ENCODE measurements at places on chromosomes 1 and 21.
A peak's percentile ranks its signal among the peaks of the same experiment; 100 is the strongest.

GRCh38 chr1:115837740-115838421, 3.0 kb downstream of the NHLH2 start:
- no peak for DNase-seq

DNA sequence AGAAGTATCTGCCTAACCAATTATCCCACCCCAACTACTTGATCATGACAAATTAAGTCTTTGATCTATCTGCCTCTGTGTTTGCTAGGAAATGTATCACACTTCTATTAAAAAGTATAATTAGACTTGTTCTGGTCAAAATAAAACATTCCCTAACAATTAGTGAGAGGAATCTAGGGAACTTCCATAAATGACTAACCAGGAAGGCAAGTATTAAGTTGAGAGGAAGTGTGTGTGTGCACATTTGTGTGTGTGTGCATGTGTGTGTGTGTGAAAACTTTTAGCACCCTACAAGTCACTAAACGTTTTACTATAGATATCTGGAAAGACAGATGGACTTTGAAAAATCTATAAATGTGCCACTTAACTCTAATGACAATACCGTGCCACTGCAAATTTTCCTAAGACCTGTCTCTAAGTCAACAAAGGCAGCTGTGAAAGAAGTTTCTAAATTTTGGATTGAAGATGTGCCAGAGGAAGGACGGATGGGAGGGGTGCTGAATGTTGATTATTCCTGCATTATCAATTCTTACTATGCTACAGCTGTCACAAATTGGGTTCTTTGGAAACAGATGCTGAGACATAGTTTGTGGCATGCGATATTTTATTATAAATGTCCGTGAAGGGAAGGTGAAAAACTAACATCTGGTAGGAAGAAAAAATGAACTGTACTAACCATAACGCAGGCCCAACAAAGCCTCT, 567.1 kb downstream of the PTPRC start:
- DNase-seq, result no peak

DNA sequence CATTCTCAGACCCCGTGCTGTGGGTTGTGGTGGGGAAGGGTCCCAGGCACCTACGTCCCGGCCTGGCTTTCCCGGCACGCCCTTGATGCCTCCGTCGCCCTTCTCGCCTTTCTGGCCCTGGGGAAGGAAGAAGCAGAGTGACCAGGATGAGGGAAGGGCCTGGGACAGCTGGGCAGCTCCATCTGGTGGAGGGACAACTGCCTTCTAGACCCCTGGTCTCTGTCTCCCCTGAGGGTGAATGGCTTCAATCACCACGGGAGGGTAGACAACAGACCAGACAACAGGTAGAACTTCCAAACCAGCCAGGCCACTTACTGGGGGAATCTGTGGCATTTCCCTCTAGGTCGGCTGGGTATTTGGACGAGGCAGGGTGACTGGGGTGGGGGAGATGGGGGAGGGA, 11.9 kb downstream of the COL16A1 start:
- DNase-seq, result no peak

- DNase-seq, result no peak
These were observed 614.3 kb upstream of the ADAMTS5 start for GRCh38 chr21:27581168-27581567.

GRCh38 chr1:84889437-84889836, 3.6 kb downstream of the LPAR3 start:
- no peak for DNase-seq

DNA sequence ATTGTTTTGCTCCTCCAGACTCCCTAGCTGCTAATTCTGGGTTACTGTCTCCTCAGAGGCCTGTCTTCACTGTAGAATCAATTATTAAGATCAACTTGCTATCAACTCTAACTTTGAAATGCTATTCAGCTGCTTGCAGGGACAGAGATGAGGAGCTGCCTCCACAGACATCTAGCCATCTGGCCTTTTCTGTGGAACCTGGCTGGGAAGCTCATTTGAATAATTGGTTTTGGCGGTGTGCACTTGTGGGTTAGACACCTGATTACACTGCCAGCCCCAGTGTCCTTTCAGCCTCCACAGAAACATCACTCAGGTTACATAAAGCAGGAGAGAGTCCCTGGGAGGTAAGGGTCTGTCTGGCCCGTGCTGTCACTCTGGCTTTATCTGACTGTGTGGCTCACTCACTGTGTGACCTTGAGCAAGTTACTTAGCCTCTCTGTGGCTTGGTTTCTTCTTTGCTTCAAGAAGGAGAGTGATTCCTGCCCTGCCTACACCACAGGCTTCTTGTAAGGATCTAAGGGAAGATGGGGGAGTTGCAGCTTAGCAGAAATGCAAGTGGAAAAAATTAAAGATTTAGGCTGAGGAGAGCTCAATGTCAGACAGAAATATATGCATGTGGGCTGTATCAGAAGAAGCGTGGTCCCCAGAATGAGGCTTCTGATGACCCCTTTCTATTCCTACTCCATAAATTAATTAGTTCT, 131.6 kb downstream of the BEND5 start:
- no peak for DNase-seq

- no peak for DNase-seq
These were observed 526.2 kb downstream of the MRPL39 start for GRCh38 chr21:25081096-25081495.

DNA sequence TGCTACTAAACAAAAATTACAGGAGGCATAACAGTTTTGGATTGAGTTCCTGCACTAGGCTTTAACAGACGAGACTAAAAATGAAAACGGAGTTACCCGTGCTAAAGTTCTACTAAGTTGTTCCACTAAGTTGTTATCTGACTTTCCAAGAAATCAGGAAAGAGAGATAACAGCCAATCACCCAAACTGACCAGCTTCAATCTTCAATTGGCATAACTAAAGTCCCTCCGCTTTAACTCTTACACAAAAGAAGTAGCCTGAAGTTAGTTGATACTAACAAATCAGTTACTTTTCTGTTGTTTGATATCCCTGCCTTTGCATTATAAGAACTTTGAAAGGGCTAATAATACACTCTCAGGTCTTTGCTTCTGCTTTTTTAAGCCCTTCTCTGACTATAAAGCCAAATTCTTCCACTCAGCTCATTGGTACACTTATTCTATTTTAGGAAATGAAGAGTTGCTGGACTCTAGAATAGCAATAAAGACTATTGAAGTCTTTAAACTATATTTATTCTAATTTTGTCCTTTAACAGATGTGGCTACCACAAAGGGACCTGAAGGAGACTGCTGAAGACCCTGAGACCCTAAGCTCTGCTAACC, 61.3 kb downstream of the TESK2 start:
- no peak for DNase-seq

DNA sequence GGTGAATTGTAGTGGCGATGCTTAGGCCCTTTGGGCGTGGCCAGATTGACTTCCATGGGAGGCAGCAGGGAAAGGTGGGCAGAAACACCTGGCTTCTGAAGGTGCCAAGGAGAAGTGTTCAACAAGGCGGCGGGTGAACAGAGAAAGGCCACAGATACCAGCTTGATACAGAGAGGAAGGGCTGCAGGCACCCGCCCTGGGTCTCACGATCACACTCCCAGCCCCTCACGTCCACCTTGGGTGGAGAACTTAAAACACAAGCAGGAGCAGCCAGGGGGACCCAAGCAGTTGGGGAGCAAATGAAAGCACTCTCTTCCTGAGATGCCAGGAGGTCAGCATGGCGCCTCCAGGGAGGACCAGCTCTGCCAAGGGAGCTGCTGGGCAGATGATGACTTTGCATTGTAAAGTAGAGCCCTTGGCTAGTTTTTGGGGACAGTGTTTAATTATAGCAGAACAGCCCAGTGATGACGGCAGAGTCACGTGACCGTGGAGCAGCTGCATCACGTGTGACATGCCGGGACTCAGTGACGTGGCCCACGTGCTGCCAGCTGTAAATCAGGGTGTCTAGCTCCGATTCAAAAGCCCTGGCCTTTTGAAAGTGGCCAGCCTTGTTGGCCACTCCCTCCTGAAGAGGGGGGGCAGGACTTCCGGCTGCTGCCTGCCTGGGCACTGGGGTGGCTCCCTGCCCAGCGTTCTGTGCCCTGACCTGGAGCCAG, 19.0 kb downstream of the SLC37A1 start:
- peak; percentile 41 for DNase-seq

GRCh38 chr1:48200166-48200900, 22.2 kb upstream of the SLC5A9 start:
- no peak for DNase-seq

DNA sequence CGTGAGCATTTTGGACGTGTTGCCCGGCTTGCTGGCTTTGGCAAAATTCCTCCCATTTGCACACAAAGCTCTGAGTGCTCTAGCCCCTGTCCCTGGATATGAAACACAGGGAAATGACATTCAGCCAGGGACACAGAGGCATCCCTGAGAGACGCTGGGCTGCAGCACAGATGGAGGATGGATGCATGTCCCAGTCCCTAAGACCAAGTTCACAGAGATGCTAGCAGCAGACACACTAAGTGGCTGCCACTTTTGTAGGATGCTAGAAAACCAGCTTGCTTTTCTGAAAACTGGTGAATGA, 12.5 kb downstream of the ACTRT2 start:
- DNase-seq, result no peak

DNA sequence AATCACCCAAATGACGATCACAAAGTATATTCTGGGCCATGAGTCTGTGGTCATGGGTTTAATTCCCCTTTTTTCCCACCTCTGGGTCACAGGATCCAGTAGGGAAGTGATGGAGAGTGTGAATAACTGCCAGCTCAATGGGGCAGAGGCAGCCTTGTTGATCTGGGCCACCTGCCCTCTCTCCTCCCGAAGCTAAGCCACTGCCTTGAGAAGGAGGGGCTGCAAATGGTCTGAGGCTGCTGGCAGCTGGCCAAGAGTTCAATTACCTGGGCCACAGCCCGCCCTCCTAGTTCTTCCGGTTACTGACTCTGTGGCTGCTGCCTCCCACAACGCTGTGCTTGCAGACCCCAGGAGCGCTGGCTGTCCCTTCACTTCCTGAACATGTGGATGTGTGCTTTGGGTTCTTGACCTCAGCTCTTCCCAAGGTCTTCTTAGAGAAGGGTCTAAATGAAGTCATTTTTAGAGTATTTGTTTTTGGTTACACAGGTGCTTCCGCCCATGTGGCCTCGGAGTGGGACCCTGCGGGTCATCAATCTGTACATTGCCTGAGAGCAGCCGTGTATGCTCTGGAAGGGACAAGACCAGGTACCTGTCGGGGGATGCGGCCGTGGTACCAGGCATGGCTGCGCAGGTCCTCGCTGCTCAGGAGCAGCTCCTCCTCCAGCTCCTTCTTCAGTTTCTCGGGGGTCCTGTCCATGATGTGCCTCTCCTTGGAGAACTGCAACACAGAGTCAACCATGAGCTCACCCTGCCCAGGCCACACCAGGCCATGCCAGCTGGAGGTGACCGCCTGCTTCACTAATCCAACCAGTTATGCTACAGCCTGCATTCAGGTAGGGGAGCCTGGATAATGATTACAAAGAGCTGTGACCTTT, 89.7 kb downstream of the BCAR3 start:
- DNase-seq, result no peak

GRCh38 chr1:117967881-117968280, 38.3 kb downstream of the WDR3 start:
- DNase-seq, result no peak

GRCh38 chr1:39762550-39763540, 8.3 kb downstream of the OXCT2 start:
- DNase-seq, result no peak

DNA sequence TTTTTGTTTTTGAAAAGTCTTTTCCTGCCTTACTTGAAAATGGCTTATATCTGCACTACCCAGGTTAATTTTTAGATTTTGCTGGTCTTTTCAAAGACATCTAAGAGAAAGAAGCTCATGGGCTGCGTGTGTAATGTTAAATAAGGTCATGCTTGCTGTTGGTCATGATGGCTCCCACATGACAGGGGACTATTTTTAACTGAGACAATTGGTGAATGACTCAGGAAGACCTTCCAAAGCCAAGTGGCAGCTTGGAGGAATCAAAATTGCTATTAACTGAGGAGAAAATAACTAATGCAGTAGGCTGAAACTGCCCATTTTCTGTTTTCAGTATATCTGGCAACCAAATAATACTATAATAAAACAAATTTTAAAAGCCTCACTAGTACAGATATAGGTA, 117.1 kb upstream of the SPAG17 start:
- DNase-seq, result no peak

GRCh38 chr1:208203127-208203847, 40.9 kb downstream of the PLXNA2 start:
- DNase-seq, result no peak

DNA sequence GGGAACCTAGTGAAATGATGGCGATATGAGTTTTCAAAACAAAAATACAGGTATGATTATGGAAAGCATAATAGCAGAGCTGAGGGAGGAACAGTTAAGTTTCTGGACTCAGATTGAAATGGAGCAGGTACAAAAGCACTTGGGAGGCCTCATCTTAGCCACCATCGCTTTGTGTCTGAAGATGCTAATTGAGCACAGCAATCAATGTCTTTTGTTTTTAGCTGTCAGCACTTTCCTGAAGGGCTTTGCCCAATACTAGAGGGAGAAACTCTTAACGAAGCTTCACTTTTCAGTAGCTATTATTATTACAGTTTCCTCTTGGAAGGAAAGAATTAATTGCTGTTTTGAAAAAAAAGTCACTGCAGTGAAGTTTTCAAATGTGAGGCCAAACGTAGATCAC, 348.7 kb downstream of the RWDD3 start:
- DNase-seq, result no peak

GRCh38 chr1:94872771-94873495, 52.8 kb downstream of the SLC44A3 start:
- DNase-seq, result no peak

DNA sequence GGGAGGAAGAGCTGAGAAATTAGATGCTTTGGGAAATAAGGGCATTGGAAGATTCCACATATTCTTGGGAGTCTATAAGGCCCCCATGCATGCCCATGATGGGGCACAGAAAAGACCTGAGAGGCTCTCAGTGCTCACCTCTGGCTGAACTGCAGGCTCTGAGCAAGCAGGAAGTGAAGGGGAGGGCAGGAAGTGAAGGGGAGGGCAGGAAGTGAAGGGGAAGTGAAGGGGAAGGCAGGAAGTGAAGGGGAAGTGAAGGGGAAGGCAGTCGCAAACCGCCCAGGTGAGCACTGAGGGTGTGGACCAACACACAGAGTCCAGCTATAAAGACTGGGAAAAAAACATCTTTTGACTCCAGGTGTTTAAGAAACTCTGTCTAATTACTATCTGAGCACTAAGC, 3.5 kb downstream of the KRTAP10-9 start:
- no peak for DNase-seq

GRCh38 chr1:170660281-170660713, 3.6 kb upstream of the PRRX1 start:
- no peak for DNase-seq

- DNase-seq, result no peak
These were observed 36.1 kb downstream of the ST6GALNAC3 start for GRCh38 chr1:76110666-76111065.

- DNase-seq, result no peak
These were observed 182.7 kb downstream of the AJAP1 start for GRCh38 chr1:4837031-4837600.

- no peak for DNase-seq
These were observed 72.8 kb upstream of the EFHD2 start for GRCh38 chr1:15336866-15337265.

GRCh38 chr1:234598974-234599616, 10.9 kb downstream of the IRF2BP2 start:
- no peak for DNase-seq

GRCh38 chr1:143691400-143691891, 280.3 kb downstream of the FAM72C start:
- no peak for DNase-seq

- DNase-seq, result no peak
These were observed 2.9 kb upstream of the WNT2B start for GRCh38 chr1:112505878-112506277.

GRCh38 chr1:157348538-157349480, 203.5 kb downstream of the FCRL5 start:
- DNase-seq, result no peak

Measured in omental fat pad (tissue), 4 donors.